ENCODE measurements at places on chromosomes 1 and 21. TPM values are rescaled to one million over a fixed set of nuclear protein-coding genes. Genes with fewer than 3 reads are reported as not detected.

DNA sequence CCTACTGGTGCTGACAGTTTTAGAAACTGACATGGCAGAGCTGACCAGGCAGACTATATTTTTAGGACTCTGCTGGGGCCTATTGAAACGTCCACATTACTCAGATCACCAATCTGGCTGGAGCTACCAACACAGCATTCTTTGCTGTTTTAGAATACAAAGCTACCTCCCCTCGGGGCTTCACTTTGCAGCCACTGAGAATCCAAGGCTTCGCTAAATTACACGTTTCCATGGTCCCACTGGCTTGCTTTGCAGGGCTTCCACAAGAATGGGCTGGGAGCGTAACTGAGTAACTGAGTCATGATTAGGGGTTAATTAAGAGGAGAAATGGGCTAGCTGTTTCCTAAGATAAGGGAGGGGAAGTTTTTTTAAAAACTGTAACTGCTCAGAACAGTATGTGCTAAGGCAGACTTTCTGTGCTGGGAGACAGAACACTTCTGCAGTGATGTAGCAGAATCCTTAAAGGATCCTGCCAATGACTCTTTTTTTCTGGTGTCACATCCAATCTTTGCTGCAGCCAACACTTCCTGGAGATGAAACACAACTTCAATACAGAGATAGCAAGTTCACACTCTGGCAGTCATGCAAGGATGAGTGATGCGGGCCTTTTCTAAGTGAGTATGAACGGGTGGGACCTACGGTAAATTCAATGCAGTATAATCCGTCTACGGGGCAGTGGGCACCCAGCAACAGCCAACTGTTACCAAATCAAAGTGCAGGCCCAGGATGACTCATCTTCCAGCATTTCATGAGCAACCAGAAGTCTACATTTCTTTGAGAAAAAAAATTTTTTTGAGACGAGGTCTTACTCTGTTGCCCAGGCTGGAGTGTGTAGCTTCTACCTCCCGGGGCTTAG is 21.5 kb downstream of the NDUFS5 start:
- H3K4me1 ChIP-seq, result peaks cover 11% of the 10 kb centered on the region
- no peaks in the 10 kb centered on the region for H3K36me3 ChIP-seq
- H3K27me3 ChIP-seq, result no peaks in the 10 kb centered on the region

GRCh38 chr1:4693891-4694290 is 39.5 kb downstream of the AJAP1 start:
- H3K4me1 ChIP-seq, result no peaks in the 10 kb centered on the region
- H3K36me3 ChIP-seq, result no peaks in the 10 kb centered on the region
- no peak overlapping the region for H3K27ac ChIP-seq

GRCh38 chr1:228390649-228391048 is 16.0 kb downstream of the TRIM11 start:
- no peaks in the 10 kb centered on the region for H3K27me3 ChIP-seq
- H3K4me3 ChIP-seq, result no peak overlapping the region
- DNase-seq, result no peak

- H3K4me1 ChIP-seq, result no peaks in the 10 kb centered on the region
- DNase-seq, result no peak
- H3K27me3 ChIP-seq, result no peaks in the 10 kb centered on the region
- no peaks in the 10 kb centered on the region for H3K36me3 ChIP-seq
- no peak overlapping the region for H3K27ac ChIP-seq
Measured at GRCh38 chr1:198564716-198565115, 24.2 kb upstream of the ATP6V1G3 start.

- H3K27ac ChIP-seq, result no peak overlapping the region
- no peaks in the 10 kb centered on the region for H3K36me3 ChIP-seq
- H3K27me3 ChIP-seq, result no peaks in the 10 kb centered on the region
- DNase-seq, result no peak
Measured at GRCh38 chr21:45611939-45612664, 31.4 kb upstream of the PCBP3 start.

- H3K4me1 ChIP-seq, result peaks cover 98% of the 10 kb centered on the region
- no peak overlapping the region for H3K4me3 ChIP-seq
- H3K36me3 ChIP-seq, result no peaks in the 10 kb centered on the region
- DNase-seq, result no peak
- H3K27me3 ChIP-seq, result no peaks in the 10 kb centered on the region
- peak overlapping the region; percentile 79 for H3K27ac ChIP-seq
Measured at GRCh38 chr1:31930836-31931592, 7.2 kb downstream of the PTP4A2 start.

The TRAF3IP3 gene
- polyA plus RNA-seq, result 266 TPM

The BCAR3 gene
- 0.20 TPM for polyA plus RNA-seq

The SLC37A1 gene
- polyA plus RNA-seq, result 15.7 TPM

The LYPD8 gene
- not detected for polyA plus RNA-seq

The FCRL2 gene
- polyA plus RNA-seq, result not detected

The TSACC gene
- not detected for polyA plus RNA-seq

The SV2A gene
- 0.17 TPM for polyA plus RNA-seq

The SPRR1A gene
- not detected for polyA plus RNA-seq

Data from CD14-positive monocyte (primary cell).